ENCODE measurements at places on chromosomes 16 and 17.

GRCh38 chr16:59214455-59214854 lies 480.3 kb upstream of the GOT2 start:
- no peak for DNase-seq

DNA sequence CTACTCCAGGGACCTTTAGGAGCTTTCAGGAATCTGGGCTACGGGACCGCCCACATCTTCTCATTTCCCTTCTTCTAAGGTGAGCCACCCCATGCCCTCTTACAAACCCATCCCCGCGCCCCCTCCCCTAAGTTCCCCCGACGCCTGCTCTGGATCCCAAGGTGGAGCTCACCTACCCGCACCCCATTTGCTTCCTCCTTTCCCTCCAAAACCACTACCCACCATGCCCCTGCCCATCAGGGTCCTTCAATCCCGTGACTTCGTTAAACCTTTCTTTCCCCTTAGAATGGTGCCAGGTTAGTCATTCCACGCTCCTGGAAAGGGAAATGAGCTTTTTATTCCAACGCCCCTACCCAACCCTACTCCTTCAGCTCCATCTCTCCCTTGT lies 326 bp upstream of the MTMR4 start:
- no peak for DNase-seq

DNA sequence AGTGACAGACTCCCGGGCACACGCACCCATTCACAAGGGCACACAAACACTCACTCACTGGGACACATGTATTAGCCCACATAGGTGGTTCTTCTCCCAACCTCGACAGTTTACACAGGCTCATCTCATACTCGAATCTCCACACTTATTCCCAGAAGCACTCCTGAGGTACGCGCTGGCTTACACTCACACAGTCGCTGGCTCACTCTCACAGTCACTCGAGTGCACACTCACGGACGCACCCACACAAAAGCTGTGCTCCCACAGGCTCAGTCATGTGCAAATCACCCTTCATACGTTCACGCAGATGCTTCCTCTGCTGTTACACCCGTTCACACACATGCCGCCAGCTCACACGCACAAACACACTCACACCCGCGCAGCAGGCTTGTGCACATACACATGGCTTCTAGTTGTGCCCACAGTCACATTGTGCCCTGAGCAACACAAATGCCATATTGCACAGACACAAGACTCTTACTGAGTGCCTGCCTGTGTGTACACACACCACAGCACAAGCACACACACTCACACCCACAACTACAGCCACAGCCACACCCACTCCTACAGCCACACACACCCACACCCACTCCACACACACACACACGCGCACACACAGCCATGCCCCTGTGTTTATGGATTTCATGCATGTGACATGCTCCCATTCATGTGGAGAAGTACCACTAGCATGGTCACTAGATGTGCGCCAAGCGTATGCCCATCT lies 8.4 kb upstream of the PRR29 start:
- no peak for DNase-seq

DNA sequence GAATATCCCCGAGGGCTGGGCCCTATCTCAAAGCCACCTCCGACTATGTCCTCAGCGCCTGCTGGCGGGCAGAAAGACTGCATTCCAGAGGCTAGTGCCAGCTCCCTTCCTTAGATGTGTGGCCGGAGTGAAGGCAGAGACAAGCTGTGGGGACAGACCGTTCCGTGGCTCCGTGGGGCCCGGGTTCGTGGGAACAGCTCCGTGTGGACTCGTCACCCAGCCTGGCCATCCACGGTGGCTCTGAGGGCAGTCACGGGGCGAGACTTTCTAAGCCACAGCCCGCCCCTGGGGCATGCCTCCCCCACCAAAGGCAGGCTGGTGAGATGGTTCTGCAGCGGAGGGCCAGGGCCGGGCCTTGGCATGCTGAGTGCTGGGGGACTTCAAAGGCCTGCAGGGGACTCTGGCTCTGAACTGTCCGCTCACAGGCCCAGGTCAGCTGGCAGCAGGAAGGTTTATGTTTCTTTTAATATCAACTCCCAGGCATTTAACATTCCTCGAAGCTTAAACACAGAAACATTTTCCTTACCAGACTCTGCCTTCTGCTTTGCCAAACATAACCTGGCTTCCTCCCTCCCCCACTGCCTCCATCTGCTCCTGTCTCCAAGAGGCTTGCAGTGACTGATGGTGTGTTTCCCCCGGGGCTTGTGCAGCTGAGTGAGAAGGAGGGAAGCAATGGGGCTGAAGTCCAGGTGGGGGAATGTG lies 50.4 kb downstream of the TIMM22 start:
- no peak for DNase-seq

GRCh38 chr17:68205808-68206720 lies 41.8 kb upstream of the AMZ2 start:
- DNase-seq, result no peak

DNA sequence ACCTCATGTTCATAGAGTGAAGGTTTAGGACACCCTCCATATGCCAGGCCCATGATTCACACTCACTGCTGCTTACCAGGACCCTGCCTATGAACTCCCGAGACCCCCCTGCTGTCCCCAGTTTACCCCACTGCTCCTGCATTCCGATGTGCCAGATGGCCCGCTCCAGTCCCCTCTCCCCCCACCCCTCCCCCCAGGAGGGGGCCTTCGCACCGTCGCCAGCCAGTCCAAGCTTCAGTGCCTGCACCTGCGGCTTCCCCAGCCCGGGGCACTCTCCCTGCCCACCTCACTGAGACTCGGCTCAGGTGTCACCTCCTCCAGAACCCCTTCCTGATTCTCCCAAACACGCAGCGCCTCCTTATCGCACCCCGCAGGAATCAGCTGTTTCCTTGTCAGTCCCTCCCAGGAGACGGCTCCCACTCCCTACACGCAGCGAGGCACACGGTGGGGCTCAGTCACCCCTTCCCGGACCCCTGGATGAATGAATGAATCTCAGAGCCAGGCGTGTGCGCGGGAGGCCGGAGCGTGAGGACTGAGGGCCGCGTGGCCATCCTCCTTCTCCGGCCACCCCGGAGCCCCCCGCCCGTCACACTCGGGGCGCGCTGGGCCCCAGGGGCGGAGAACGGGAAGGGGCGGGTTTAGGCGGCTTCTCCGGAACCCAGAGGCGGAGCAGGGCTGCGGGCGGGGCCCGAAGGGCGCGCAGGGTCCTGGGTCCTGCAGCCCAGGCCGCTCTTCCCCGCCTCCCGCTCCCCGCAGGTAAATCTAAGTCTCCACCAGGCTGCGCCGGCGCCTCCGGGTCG lies 1.6 kb downstream of the MYO1C start:
- DNase-seq, result peak; percentile 50
